ENCODE measurements at places on chromosomes 3 and 15.
A peak's percentile ranks its signal among the peaks of the same experiment; 100 is the strongest.

DNA sequence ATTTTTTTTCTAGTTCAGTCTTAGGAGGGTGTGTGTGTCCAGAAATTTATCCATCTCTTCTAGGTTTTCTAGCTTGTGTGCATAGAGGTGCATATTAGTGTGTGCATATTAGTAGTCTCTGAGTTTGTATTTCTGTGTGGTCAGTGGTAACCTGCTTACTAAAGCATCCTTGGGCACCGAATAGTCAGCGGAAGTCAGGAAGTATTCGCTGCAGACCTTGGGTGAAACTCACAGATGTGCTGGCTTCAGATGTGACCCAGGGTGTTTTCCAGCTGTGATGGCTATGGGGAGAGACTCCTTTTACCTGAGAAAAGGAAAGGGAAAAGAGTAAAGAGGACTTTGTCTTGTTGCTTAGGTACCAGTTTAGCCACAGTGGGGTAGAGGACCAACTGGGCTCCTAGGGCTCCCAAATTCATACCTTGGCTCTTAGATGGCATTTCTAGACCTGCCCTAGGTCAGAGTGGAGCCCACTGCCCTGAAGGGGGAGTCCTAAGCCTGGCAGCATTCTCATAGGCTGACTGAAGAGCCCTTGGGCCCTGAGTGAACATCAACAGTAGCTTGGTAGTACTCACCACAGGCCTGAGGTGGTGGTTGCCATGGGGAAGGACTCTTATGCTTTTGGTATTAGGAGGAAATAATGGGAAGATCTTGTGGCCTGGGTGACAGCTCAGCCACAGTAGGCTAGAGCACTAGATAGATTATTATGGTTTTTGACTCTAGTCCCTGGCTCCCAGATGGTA is 286.0 kb upstream of the ZPLD1 start:
- no peak for DNase-seq

DNA sequence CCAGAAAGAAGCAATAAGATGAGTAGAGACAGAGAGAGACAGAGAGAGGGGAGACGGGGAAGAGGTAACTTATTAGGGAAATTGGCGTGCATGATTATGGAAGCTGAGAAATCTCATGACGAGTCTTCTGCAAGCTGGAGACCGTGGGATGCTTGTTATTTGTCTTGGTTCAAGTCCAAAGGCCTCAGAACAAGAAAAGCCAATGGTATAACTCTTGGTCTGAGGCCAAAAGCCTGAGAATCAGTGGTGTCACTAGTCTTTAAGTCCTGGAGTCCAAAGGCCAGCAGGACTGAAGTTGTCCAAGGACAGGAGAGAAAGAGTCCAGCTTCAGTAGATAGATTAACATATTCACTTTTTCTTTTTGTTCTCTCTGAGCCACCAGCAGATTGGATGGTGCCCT is 613.6 kb downstream of the CADM2 start:
- no peak for DNase-seq

DNA sequence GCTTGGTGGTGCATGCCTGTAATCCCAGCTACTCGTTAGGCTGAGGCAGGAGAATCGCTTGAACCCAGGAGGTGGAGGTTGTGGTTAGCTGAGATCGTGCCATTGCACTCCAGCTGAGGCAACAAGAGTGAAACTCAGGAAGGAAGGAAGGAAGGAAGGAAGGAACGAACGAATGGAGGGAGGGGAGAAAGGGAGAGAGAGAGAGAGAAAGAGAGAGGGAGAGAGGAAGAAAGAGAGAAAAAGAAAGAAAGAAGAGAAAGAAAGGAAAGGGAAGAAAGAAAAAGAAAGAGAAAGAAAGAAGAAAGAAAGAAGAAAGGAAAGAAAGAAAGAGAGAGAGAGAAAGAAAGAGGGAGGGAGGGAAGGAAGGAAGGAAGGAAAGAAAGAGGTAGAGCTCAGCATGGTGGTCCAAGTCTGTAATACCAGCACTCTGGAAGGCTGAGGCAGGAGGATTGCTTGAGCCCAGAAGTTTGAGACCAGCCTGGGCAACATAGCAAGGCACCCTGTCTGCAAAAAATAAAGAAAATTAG is 81.9 kb downstream of the P2RY1 start:
- no peak for DNase-seq

- no peak for DNase-seq
Observed at GRCh38 chr3:151841801-151842200, 27.9 kb downstream of the AADAC start.

DNA sequence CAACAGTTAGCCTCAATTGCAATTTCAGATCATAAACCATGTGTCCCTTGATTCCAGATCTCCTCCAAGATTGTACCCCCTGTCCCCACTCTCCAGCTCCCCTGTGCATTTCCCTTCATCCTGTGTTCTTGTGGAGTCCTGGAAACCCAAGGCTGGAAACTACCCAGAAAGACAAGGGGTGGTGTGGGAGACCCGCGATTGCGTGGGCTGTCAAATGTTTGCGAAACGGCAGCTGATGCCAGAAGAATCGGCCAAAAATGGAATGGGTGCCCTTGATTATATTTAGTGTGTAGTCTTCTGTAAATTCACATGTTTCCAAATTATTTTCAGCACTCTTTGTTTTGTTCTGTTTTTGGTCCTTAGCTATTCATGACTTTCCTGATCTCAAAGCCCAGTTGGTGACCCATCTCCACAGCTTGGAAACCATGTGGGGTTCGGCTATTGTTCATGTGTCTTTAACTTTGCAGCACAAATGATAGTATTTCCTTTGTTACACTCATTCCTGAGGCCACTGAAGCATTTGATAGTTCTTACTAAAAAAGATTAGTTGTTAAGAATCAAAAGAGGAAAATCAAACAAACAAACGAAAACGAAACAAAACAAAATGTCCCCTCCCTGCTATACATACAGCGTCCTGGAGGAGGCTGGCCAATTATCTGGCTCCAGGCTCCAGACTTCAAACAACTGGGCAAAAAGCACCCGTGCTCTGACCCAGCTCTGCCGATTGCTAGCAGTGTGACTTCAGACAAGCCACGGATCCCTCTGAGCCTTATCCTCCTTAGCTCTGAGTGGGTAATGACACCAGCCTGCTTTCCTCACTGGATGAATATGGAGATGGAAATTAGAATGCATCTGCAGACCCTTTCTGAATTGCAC is 120.9 kb downstream of the CACNA2D3 start:
- DNase-seq: no peak

- no peak for DNase-seq
Observed at GRCh38 chr3:172647080-172647479, 63.8 kb downstream of the NCEH1 start.

DNA sequence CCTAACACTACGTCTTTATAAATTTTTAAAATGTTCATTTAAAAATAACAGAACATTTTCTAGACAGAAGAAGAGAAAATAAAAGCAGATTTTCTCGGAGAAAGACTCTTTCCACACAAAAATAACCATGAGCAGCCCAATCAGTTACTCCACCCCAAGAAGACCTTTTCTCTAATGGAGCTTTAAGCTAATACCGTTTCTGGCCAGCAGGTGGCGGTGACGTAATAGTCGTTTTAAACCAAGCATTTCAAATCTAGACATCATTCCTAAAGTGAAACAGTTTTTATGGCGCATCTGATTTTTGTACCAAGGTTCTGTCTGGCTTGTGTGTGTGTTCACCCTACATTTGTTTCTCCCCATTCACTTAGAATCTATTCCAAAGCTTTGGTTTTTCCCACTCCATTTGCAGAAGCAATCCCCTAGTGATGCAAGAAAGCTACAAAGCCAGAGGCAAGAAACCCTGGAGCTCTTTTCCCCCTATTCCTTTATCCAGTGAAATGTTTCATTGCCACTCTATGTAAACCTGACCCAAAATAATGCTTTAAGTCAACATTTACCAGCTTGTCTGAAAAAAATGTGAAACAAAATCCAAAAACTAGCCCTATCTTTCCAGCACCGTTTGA is 336.7 kb upstream of the IGF1R start:
- peak; percentile 63 for DNase-seq

DNA sequence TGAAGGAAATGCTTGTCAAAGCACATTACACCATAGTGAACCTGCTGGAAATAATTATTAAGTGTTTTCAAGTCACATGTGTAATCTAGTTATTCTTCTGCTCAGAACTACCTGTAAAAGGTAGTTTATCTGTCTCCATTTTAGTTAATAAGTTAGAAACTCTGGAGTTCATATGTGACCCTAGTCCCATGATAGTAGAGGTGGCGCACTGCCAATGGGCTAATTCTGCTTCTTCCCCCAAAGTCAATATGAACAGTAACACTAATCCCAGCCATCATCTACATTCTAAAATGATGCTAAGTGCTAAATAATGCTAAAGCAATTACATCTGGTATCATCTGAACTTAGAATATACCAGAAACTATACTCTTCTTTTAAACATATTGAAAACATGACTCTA is 361.0 kb upstream of the NECTIN3 start:
- DNase-seq: no peak

DNA sequence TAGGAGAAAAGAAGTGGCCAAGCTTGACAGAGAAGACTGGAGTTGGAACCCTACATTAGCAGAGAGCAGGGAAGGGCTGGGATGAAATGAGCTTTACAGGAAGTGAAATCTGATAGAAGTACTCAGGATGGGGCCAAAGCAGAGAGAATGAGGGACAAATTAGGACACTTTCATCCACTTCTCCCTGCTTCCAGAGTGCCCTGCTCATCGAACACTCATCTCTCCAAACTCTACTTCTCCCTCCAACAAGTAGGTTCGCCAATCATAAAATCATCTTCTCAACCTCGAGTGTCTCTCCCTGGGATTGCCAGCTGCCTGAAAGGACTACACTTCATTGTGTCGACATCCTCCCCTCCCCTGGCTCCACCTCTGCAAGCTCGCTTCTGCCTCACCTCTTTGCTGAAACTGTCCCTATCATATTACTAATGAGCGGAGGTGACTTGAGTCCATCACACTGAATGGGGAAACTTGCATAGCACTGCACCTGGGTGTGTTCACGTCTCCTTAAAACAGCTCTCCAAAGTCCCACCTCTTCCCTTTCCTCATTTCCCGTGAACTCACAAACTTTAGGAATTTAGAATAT is 365.8 kb downstream of the FOXP1 start:
- no peak for DNase-seq

DNA sequence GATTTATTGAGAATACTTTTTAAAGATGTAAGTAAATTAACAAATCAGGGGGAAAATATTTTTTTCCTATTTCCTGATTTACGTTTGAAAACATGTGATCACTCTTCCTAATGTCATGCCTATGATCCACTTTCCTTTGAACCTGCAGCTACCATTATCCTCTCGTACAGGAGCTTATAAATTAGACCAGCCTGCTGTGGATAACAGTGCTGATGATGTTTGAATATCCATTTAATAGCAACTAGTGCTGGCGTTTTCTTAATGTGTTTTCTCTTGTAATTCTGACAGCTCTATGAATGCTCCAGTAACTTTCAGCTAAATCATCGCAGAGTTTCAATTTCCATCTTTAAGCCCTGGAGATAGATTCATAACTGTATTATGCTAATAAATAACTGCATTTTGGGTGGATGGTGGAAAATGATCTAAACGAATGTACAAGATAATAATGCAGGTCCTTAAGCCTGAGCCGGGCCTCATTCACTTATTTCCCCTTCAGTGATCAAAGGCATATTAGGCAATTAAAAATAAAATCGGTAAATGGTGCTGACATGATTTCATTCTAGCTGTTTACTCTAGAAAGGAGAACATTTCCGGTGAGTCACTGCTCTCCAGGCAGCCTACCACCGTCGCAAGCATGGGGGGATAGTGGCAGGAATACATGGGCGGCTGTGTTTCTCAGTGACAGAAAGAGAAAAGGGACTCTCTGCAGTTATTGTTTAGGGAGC is 58.5 kb upstream of the SLC24A5 start:
- DNase-seq: no peak

DNA sequence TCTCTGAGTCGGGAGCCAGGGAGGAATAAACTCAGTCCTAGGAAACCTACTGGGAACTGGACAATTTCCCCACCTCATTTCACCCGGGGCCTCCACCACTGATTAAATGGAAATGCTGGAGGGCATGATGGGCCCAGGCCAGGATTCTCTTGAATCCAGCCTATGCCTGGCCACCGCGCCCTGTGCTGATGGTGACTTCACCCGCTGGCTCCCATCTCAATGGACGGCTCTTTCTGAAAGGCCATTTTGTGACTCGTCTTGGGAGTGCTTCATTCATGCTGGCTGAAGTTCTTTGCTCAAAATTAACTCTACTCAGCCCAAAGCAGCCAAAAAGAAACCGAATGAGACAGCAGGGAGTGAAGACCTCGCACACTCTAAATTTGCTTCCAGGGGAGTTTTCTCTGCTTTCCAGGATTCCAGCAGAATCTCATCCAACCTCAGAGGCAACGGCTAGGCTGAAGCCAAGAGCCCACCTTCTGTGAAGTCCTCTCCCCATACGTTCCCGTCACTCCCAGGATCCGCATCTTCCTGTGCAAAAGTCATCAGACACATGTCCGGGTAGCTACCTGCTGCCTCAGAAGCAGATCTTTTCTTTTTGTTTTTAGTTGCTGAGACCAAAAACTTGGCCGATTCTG is 266.0 kb upstream of the ICE2 start:
- DNase-seq: no peak

- DNase-seq: no peak
Observed at GRCh38 chr3:140186421-140186920, 251.5 kb downstream of the CLSTN2 start.

GRCh38 chr3:195999896-196000295 is 82.0 kb downstream of the TFRC start:
- no peak for DNase-seq

DNA sequence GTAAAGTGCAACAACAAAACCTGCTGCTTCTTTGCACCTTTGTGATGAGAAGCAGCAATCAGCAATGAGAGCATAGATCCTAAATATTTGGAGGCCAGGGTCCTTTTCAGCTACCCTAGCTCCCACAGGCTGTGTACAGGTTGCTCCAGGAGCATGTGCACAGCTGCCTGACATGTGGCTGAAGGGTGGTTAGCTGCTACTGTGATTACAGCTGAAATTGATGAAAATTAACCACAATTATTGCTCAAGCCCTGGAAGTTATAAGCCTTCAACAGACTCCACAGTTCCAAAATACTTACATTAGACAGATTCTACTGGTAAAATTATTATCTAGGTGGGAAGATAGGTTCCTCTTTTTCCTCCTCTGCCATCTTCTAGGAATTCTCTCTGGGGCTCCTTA is 28.5 kb downstream of the COMMD2 start:
- no peak for DNase-seq

DNA sequence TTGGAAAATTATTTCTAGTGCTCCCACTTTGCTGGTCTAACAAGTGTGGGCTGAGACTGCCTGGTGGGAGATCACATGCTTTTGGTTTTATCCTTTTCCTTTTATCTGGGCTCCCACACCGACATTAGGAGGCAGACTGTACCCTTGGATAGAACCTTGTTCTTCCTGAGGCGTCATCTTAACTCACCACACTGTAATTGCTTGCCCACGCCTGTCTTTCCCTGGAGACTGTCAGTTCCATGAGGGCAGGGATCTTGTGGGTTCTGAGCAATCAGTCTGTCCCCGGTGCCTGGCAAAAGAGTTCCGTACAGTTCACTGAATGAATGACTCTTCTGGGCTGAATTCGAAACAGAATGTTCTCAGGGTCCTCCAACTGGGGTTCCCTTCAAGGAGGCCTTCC is 124.6 kb upstream of the ABHD17C start:
- no peak for DNase-seq

DNA sequence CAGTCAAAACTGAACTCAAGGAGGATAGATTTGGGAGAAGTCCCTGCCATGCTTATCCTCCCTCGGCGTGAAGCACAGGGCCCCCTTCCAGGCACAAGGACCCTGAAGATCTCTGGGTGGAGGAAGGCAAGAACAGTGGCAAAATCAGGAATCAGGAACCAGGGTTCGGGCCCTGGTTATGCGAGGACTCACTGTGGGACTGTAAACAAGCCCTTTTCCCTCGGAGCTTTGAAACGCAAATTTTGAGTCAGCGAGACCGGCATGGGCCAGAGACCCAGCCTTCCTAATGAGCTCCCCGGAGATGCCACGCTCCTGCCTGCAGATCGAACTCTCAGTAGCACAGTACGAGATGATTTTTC is 70.1 kb downstream of the SLC12A8 start:
- DNase-seq: no peak

All from CD4-positive, alpha-beta T cell treated with Interleukin-15 for 4 hours (primary cell).